ENCODE measurements at places on chromosomes 16 and 17. TPM values are rescaled to one million over a fixed set of nuclear protein-coding genes. Genes with fewer than 3 reads are reported as not detected.
A peak's percentile ranks its signal among the peaks of the same experiment; 100 is the strongest.

Gene P2RX5
- 3.0 TPM for total RNA-seq

Gene SPATA22
- total RNA-seq = 114 TPM

- peak; percentile 29 for DNase-seq
Measured at GRCh38 chr16:78290872-78291591, 191.6 kb downstream of the WWOX start.

DNA sequence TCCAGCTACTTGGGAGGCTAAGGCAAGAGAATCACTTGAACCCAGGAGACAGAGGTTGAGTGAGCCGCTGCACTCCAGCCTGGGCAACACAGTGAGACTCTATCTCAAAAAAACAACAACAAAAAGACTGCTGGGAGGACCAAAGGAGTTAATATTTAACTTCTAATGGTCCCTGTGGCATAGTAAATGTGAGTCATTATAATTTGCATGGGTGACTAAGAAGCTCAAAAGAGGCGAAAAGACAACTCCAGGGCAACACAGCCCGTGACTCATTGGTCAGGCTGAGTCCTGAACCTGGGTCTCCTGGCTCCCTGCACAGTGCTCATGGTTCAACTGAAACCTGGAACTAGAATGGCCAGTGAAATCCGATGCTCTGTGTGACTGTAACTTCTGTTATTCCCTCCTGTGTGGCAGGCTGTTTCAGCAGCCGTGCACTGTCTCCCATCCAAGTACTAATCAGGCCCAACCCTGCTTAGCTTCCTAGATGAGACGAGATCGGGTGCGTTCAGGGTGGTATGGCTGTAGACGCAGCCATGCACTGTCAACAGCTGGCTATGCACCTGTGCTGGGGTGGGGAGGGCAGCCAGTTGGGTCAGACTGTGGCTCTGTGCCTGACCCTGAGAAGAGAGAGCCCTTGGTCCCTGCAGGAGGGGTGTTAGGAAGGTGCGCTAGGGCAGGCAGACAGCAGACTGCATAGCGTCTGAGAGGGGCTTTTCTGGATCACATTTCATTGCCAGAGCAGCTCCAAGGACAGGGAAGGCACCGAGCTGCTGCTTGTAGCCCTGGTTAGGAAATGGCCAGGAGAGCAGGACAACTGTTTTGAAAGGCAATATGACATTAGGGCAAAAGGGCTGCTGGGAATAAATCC lies 14.5 kb upstream of the GPRC5C start:
- DNase-seq = no peak

DNA sequence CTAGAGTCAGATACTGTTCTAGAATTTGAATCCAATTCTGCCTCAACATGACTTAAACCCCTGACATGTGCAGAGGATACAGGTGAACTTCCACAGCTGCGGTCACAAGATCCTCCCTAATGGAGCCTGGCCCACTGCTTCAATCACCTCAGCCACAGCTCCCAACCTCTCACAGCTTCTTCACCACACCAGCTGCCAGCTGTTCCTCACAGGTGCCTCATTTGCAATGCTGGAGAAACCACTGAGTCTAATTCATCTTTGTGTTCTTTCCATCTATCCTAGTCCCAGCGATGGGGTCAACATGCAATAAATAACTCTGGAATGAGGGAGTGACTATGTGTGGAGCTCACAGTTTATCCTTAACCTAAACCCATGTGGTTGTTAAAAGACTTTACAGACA lies 72.0 kb upstream of the MAF start:
- DNase-seq = no peak

All from testis (tissue), 5 donors.